ENCODE measurements at places on chromosomes 3 and 15. TPM values are rescaled to one million over a fixed set of nuclear protein-coding genes. Genes with fewer than 3 reads are reported as not detected.

DNA sequence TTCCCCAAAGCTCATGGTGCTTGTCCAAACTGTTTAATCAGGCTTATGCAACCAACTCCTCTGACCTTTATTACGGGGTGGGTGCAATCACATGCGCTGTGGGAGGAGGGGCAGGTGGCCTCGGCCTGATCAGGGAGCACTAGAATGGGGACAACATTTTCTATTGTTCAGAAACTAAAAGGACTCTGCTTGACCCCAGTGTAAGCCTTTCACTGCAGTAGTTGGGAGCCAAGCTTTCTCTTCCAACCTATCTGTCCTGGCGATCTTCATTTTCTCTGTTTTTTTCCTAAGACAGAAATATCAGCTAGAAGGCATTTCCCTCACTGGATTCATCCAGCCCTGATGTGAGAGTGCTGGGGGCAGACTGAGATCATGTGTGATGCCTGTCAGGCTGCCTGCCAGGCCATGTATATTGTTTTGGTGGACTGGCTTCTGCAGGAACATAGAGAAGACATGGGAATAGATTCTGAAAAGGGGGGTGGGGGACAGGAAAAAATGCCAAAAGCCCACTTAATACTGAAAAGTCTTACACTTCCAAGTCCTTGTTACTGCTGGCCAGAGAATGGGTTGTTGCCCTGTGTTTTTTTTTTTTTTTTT lies 627.0 kb upstream of the TBL1XR1 start:
- peaks cover 16% of the 10 kb centered on the region for H3K4me1 ChIP-seq
- H3K4me3 ChIP-seq: no peak overlapping the region
- H3K27me3 ChIP-seq: no peaks in the 10 kb centered on the region
- DNase-seq: peak; percentile 44
- no peaks in the 10 kb centered on the region for H3K36me3 ChIP-seq

DNA sequence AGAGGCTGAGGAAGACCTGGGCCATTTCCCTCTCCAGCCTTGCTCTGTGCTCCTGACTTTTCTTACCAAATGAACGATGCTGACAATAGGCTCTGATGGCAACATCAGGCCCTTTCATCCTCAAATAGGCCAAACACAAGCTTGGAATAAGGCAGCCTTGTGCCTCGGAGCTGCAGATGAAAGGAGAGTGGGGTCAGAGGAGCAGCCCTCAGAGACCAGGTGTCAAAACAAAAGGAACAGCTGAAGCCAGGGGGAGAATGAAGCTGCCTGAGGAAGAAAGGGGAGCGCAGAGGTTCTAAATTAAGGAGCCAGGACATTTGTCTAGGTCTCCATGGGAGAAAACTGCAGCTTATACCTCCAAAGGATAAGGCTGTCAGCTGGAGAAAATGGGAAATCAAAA lies 5.1 kb downstream of the BFSP2 start:
- H3K4me3 ChIP-seq: no peak overlapping the region
- peak; percentile 88 for DNase-seq
- no peaks in the 10 kb centered on the region for H3K27me3 ChIP-seq
- H3K4me1 ChIP-seq: peaks cover 36% of the 10 kb centered on the region
- H3K27ac ChIP-seq: peak overlapping the region; percentile 96

DNA sequence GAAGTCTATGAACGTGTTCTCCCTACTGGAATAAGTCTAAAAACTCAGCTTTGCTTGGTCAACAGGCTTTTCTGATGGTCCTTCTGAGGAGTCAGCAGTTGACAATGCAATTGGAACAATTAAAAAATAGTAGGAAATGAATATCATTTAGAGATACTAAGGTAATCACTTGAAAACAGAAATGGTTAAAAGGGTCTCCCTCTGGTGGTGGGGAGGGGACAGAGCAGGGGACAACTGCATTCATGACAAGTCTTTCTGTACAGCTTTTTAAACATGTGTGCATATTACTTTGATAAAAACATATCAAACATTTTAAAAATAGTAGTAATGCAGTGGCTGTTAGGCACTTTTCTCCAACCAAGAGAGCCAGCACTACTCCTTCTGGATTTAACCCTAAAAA lies 119.9 kb upstream of the FHIT start:
- no peaks in the 10 kb centered on the region for H3K4me1 ChIP-seq
- H3K4me3 ChIP-seq: no peak overlapping the region
- peak; percentile 34 for DNase-seq
- no peak overlapping the region for H3K27ac ChIP-seq

DNA sequence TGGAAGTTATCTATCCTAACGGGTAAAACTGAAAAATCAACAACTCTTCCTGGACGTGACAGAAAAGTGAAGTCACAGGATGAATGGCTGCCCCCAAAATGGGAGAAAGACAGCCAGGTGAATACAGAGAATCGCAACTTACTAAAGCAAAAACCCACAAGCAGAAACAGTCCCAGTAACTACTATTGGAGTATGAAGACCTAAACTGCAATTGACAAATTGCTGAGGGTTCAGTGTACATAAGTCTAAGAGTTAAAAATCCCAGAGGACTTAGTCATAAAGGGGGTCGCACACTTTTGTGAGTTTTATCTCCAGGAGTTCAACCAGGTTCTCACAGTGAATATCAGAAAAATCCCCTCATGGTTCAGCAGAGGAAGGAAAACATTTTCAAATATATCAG lies 56.8 kb upstream of the IMPG2 start:
- no peak for DNase-seq
- H3K36me3 ChIP-seq: no peaks in the 10 kb centered on the region
- H3K4me3 ChIP-seq: no peak overlapping the region
- no peak overlapping the region for H3K27ac ChIP-seq

DNA sequence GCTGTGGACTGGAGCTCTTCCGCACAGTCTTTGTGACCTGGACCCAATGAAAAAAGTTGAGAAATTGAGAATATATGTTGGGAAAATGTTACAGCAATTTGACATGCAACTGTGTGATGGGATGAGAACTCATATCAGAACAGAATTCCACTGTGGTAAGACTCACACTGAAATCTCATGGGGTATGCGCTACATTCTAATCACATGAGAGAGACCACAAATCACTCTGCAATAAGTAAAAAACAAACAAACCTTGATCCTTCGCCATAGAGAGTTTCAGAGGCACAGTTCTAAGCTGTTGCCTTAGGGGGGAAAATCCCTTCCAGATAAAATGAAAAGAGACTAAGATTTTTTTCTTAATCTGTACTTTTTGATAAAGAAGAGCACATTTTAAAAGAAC lies 37.3 kb downstream of the LMCD1 start:
- no peak overlapping the region for H3K27ac ChIP-seq
- no peak overlapping the region for H3K4me3 ChIP-seq
- H3K4me1 ChIP-seq: no peaks in the 10 kb centered on the region
- DNase-seq: no peak

- no peak overlapping the region for H3K27ac ChIP-seq
- no peaks in the 10 kb centered on the region for H3K27me3 ChIP-seq
- no peaks in the 10 kb centered on the region for H3K36me3 ChIP-seq
- no peak overlapping the region for H3K4me3 ChIP-seq
- H3K4me1 ChIP-seq: no peaks in the 10 kb centered on the region
Observed at GRCh38 chr3:7421065-7421464, 560.1 kb downstream of the GRM7 start.

- no peak overlapping the region for H3K27ac ChIP-seq
- H3K27me3 ChIP-seq: no peaks in the 10 kb centered on the region
- H3K4me3 ChIP-seq: peak overlapping the region; percentile 97
Observed at GRCh38 chr3:155872904-155873646, 2.6 kb downstream of the GMPS start.

Gene MKRN2OS
- total RNA-seq: not detected

Gene CELSR3
- 22.3 TPM for total RNA-seq

Gene ABTB1
- total RNA-seq: 2.4 TPM

All from neural progenitor cell (in vitro differentiated cells).